ENCODE measurements at places on chromosomes 2 and 18.

DNA sequence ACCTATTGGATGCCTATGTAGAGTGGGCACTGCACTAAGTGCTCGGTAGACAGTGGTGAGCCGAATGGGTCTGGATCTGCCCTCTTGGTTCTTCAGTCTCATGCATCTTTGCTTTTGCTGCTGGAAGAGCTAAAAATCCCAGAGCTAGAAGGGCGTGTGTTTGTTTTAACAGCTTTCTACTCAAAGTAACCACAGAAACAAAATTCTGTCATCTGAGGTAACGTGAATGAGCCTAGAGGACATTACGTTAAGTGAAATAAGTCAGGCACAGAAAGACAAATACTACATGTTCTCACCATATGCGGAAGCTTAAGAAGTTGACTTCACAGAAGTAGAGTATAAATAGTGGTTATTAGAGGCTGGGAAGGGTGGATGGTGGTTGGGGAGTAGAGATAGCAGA lies 119.8 kb downstream of the PLB1 start:
- DNase-seq, result no peak

DNA sequence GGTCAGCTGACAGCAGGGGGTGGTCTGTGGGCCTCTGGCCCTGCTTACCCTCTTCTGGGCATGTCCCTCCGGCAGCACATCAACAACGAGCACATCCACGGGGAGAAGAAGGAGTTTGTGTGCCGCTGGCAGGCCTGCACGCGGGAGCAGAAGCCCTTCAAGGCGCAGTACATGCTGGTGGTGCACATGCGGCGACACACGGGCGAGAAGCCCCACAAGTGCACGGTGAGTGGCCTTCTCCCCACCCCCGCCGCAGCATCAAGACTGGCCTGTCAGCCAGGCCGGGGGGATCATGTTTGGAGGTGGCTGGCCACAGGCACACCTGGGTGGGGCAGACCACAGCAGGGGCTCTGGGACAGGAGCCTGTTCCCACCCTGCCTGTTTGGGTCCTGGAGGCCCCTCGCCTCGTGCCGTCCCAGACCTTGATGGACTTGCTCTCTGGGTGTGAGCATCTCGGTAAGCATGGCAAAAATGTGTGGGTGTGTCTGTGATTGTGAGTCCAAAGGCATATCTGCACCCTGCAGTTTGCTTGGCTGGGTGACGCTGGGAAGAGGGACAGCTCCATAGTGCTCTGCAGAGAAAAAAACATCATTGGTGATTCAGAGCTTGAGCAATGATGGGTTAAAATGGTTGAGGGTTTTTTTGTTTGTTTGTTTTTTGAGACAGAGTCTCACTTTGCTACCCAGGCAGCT lies 242.8 kb downstream of the GLI2 start:
- DNase-seq, result no peak

DNA sequence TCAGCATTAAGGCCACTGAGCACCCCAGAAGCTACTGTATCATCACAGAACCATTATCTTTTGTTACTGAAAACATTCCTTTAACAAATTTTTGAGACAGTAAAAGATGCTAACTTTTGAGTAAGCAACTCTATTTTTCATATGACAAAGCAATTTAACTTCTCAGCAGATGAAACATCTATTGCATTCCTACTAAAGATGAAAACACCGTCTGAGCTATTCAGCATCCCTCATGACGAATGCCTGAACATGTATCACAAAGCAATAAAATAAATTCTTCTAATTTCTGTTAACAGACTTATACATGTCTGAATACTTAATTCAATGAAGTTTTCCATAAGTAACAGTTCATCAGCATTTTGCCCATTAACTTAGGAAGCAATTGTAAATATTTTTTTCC lies 23.9 kb downstream of the CHN1 start:
- DNase-seq, result no peak

DNA sequence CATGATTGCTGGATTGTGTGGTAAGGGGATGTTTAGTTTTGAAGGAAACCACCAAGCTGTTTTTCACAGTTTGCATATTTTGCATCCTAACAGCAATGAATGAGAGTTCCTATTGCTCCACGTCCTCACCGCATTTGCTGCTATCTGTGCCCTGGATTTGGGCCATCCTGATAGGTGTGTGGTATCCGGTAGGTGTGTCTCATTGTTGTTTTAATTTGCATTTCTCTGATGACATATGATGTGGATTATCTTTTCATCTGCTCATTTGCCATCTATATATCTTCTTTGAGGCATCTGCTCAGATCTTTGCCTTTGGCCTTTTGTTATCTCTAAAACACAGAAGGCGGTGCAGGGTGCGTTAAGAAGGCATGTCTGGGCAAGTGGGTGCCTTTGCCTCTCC lies 73.3 kb downstream of the LONRF2 start:
- DNase-seq, result no peak

DNA sequence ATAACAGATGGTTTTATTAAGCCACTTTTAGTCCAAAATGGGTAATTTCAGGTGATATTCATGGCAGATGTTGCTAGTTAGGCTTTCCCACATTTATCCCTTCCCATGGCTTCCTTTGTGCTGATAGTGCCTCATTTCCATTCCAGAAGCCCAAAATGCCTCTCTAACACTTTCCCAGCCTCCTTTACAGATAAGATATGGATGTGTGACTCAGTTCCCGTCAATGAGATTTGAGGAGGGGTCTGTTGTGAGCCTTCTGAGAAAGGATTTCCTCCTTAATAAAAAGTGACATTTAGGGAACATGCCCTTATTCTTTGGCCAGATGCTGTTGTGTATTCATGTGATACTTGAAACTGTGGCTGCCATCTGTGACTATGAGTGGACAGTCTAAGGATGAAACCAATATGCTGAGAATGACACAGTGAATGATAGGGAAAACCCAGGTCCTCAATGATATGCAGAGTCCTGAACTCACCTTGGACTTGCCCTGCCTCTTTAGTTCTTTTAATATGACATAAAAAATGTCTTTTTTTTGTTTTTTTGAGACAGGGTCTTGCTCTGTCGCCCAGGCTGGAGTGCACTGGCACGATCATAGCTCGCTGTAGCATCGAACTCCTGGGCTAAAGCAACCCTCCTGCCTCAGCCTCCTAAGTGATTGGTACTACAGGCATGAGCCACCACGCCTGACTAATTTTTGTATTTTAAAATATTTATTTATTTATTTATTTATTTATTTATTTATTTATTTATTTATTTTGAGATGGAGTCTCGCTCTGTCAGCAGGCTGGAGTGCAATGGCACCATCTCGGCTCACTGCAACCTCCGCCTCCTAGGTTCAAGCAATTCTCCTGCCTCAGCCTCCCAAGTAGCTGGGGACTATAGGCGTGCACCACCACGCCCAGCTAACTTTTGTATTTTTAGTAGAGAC lies 5.8 kb upstream of the ACSL3 start:
- DNase-seq, result no peak

- no peak for DNase-seq
These were observed 5.5 kb downstream of the COLEC12 start for GRCh38 chr18:495017-495416.

GRCh38 chr2:238974501-238975166 lies 126.7 kb downstream of the TWIST2 start:
- no peak for DNase-seq

- DNase-seq, result no peak
These were observed 273.0 kb downstream of the CCDC85A start for GRCh38 chr2:56456791-56457190.

- no peak for DNase-seq
These were observed 491.0 kb downstream of the CDH2 start for GRCh38 chr18:27685807-27686412.

All from hypothalamus (tissue), 51 donors.